ENCODE measurements at places on chromosomes 3 and 15.

DNA sequence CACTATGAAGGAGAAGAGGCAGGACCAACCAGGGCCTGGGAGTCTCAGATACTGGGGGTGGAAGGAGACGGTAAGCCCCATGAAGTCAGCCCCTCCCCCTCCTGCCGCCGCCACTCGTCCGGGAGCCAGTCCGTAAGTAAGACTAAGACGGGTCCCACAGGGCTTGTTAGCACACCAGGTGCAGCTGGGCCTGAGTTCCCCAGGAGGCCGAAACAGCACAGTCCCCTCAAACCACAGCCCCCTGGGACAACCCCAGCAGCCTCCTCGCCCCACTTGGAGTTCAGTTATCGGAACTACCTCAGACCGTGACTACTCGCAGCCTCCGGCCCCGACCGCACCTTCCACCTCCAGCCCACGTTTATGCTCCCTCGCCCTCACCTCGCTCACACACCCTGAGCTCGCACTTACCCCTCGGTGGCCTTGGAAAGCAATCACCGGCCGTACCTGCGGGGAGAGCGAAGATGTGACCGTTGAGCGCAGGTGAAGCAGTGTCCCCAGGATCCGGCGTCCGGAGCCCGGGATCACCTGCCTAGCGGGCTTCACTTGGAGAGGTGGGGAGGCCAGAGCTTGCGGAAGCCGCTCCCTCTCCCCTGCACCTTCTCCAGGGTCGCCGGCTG, 557 bp downstream of the ELL3 start:
- no peak for DNase-seq

GRCh38 chr15:80098341-80098740, 38.9 kb downstream of the ZFAND6 start:
- DNase-seq: no peak

DNA sequence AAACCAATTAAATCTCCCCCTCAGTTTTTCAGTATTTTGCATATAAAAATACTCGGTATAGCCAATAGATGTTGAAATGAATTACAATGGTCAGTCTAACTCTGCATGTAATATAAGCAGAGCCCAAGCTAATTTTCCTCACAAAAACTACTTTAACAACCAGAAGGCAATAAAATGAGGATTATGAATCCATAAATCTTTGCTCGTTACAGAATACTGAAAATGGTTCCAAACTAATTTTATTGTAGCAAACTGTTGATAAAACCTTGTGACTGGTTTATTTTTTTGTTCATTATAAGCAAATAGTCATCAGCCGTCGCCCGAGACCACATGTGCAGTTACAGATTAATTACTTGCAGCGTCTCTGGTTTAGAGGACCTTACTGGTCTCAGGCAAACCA, 183.2 kb downstream of the SSR3 start:
- DNase-seq: no peak

- no peak for DNase-seq
Measured at GRCh38 chr3:88003115-88003755, 55.6 kb downstream of the CGGBP1 start.

GRCh38 chr3:72907731-72908620, 20.1 kb downstream of the GXYLT2 start:
- no peak for DNase-seq

- no peak for DNase-seq
Measured at GRCh38 chr3:85495602-85496001, 536.8 kb downstream of the CADM2 start.

GRCh38 chr15:70064441-70064840, 33.3 kb downstream of the TLE3 start:
- no peak for DNase-seq
